ENCODE measurements at places on chromosomes 1 and 21. TPM values are rescaled to one million over a fixed set of nuclear protein-coding genes. Genes with fewer than 3 reads are reported as not detected.

The MATN1 gene
- 1.2 TPM for total RNA-seq

The AJAP1 gene
- total RNA-seq, result 0.05 TPM

DNA sequence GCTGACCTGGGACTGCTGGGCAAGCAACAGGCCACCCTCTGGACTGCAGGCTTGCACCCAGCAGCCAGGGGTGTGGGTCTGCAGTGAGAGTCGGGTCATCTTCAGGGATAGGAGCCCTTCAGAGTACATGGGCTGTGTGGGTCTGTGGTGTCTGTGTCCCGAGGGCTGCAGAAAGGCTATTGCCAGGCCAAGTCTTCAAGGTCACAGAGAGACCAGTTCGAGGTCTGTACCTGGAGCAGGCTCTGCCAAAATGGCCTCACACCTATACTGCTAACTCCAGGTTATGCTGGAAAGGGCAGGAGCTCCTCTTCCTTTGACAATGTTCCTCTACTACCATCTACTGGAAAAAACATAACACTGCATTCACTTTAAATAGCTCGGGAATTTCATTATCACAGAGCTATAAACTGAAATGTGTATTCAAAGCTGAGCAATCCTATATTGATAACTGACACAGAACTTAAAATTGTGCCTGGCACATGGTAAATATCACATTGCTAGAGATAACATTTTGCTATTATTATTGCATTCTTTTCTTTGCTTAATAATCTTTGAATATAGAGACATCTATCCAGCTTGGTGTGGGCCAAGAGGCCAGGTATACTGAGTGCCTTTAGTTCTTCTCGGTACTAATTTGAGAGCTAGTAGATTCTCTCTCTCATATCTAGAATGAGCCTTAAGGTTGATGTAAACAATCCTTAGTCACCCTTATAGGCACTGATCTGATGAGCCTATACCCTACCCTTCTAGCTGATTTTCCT is 6.9 kb upstream of the DNAH14 start:
- H3K4me3 ChIP-seq, result no peak overlapping the region
- H3K4me1 ChIP-seq, result no peaks in the 10 kb centered on the region
- H3K27me3 ChIP-seq, result peaks cover 3% of the 10 kb centered on the region
- H3K36me3 ChIP-seq, result no peaks in the 10 kb centered on the region
- no peak for DNase-seq

DNA sequence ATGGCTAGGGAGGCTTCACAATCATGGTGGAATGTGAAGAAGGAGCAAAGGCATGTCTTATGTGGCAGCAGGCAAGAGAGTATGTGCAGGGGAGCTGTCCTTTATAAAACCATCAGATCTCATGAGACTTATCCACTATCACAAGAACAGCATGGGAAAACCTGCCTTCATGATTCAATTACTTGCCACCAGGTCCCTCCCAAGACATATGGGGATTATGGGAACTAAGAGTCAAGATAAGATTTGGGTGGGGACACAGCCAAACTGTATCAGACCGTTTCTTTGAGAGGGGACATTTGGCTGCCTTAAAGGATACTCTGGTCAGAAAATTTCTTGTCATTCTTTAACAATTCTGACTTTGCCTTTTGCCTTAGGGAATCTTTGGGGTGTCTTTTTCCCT is 3.2 kb upstream of the XPR1 start:
- H3K27me3 ChIP-seq, result peaks cover 26% of the 10 kb centered on the region
- peaks cover 7% of the 10 kb centered on the region for H3K4me1 ChIP-seq
- no peak overlapping the region for H3K27ac ChIP-seq
- peaks cover 3% of the 10 kb centered on the region for H3K36me3 ChIP-seq

All from activated T-cell treated with anti-CD3 and anti-CD28 coated beads, Interleukin-2, amount 50 U/mL, for 72 hours (primary cell).